ENCODE measurements at places on chromosomes 13 and 19.

GRCh38 chr19:30284885-30285284 lies 87.3 kb upstream of the ZNF536 start:
- DNase-seq, result no peak

DNA sequence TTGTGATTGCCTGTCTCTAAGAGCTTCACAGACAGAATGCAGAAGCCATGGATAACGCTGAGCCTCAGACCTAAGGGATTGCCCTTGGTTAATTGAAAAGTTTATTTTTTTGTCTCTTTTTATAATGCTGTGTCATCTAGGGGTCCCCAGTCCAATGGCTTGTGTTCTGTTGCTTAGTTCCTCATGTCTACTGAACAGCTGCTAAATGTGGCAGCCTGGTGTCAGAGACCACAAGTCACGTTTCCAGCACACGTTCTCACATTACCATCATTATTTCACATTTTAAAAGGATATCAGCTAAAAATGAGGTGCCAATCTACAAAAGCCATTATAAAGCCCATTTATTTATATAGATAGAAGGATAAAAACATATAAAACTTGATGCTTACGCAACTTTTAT lies 1362.0 kb downstream of the PCDH9 start:
- no peak for DNase-seq

GRCh38 chr19:41851456-41851855 lies 6.6 kb downstream of the DMRTC2 start:
- no peak for DNase-seq

DNA sequence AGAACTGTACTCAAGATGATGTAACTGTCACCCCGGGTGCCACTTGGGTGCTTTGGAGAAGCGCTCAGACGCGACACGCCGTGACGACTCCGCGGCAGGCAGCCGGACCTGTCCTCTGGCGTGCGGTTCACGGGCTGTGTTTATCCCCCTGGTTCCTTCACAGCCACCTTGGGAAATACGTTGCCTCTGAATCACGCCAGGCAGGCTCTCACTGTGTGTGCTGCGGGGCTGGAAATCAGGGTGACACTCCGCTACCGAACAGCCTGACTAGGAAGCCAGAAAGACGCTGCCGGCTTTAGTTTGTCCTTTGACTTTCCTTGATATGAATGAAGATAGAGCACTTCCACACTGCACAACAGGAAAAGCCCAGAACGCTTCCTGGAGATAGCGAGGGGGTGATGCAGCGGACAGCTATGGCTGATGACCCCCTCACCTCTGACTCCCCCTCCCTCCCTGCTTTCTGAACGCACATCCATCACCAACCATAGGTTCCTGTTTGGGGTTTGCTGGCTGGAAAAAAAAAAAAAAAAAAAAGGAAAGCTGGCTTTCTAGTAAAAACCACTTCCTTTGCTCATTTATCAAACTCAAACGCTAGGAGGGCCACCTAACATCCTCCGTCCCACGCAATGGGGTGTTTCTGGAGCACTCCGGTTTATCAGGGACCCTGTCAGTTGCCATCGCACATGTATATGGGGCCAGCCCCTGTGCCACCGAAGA lies 3.7 kb upstream of the GP6 start:
- no peak for DNase-seq

GRCh38 chr13:20370815-20371421 lies 138.8 kb upstream of the GJB6 start:
- DNase-seq, result peak; percentile 82

GRCh38 chr13:40639221-40639681 lies 27.2 kb downstream of the FOXO1 start:
- DNase-seq, result no peak

DNA sequence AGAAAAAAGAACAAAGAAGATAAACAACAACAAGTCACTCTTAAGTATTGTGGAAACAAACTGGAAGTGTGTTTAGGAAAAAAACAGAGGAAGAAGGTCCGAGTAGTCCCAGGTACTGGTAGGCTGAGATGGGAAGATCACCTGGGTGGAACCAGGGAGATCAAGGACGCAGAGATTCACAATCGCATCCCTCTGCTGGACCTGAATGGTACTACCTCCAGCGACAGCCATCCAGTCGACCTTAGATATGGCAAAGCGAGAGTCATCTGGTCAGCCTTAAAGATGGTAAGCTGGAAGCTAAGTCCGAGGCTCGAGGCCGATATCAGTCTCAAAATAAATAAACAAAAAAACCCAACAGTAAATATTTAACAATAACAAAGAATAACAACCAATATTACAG lies 44.9 kb upstream of the ZNF91 start:
- no peak for DNase-seq

GRCh38 chr13:102045731-102046130 lies 356.1 kb downstream of the FGF14 start:
- DNase-seq, result no peak

- DNase-seq, result no peak
Measured at GRCh38 chr13:90613076-90613795, 734.3 kb upstream of the MIR17HG start.

- DNase-seq, result no peak
Measured at GRCh38 chr13:25196971-25197370, 24.9 kb upstream of the AMER2 start.

DNA sequence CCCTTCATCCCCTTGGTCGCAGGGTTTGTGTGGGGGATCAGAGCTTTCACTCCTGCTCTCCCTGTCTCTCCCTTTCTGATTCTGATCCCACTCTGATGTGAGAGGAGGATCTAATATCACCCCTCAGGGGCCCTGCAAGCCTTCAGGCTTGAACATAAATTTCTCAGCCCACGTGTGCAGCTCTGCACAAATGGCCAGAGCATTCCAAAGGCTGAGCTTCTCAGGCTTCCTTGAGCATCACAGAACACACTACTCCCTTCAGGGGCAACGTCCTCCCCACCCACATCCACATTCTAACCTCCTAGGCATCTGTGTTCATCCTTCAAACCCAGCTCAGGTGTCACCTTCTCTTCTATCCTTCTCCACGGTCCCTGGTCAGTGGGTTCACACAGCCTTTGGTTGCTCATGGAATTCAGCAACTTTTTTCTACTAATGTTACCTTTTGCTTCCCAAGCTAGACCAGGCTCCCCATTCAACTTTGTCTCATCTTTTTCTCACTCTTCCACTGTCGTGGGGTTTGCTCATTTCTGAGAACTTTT lies 24.4 kb upstream of the DOCK9 start:
- no peak for DNase-seq

DNA sequence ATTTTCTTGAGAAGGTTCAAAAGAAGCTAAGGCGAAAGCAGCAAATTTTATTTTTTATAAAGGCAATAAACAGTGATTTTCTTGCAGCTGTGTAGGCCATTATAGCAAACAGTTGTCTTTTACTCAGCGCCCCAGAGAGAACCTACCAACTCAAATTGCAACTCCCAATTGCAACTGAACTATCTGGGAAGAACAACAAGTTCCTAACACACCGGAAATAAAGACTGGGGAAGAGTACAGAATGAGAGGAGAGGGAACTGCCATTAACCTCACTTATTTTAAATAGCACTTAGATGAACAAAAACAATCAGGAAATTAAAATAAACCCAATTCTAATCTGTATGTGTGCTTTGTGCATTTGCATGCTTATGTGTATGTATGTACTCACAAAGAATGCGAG lies 171.1 kb downstream of the KCTD12 start:
- no peak for DNase-seq

GRCh38 chr13:23510979-23511735 lies 59.1 kb upstream of the TNFRSF19 start:
- peak; percentile 52 for DNase-seq

GRCh38 chr13:113794764-113795173 lies 35.7 kb downstream of the TMEM255B start:
- no peak for DNase-seq

DNA sequence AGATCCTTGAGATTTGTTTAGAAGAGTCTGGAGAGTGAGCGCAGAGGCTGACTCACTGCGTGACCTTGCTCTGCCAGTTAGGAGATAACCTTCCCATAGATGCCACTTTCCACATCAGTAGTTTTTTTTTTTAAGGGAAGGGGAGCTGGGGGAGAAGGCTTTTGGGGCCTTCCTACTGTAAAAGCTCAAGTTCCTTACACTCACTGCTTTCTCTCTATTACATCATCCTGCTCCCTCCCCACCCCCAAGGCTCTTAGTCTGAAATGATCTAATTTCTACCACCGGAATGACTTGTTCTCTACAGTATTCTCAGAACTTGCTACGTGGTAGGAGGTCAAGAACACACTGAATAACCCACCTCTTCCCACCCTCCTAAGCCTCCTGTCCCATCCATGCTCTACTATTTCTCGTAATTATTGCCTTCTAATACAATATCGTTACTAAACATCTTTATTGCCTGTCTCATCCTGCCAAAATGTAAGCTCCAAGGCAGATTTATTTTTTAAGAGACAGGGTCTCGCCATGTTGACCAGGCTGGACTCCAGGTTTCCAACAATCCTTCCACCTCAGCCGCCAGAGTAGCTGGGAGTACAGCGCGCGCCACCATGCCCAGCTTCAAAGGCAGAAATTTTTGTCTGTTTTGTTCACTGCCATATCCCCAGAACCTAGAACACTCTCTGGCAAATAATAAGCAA lies 1.2 kb downstream of the LONP1 start:
- DNase-seq, result peak; percentile 78

DNA sequence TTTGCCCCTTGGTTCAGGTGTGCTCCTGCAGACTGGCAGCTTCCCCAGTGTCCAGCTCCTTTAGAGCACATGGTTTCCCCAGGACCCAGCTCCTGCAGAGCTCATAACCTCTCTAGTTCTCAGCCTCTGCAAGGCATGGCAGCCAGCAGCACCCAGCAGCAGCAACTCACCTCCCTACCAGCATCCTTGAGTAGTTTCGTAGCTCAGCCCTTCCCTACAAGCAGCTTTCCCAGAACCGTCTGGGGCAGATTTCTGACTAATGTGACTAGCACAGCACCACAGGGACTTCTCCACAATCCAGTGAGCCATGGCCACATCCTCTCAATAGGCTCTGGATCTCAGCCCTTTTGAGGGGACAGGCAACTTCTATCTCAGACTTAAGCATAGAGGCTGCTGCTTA lies 14.1 kb upstream of the METTL21C start:
- no peak for DNase-seq

GRCh38 chr13:42899266-42899665 lies 92.8 kb downstream of the EPSTI1 start:
- DNase-seq, result no peak

- no peak for DNase-seq
Measured at GRCh38 chr19:1938071-1938470, 2.9 kb upstream of the CSNK1G2 start.

- no peak for DNase-seq
Measured at GRCh38 chr19:5628461-5628860, 5.6 kb downstream of the SAFB start.

DNA sequence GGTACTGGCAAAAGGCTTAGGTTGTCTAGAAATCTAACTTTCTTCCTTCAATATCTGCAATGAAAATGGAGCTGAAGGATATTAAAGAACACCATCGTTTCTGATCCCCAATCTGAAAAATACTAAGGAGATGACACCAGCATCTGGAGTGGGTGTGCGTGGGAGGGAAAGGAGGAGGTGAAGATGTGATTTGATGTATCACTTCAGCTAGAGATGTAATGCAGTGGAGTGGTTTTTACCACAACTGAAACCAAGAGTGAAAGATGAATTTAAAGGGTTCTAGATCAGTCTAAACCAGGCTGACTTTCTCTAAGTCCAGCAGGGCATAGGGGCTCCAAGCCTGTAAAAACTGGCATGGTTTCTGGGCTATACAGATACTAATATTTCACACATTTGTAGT lies 148.4 kb downstream of the AKAP11 start:
- no peak for DNase-seq

GRCh38 chr19:47776568-47776967 lies 1.9 kb upstream of the SELENOW start:
- peak; percentile 100 for DNase-seq

DNA sequence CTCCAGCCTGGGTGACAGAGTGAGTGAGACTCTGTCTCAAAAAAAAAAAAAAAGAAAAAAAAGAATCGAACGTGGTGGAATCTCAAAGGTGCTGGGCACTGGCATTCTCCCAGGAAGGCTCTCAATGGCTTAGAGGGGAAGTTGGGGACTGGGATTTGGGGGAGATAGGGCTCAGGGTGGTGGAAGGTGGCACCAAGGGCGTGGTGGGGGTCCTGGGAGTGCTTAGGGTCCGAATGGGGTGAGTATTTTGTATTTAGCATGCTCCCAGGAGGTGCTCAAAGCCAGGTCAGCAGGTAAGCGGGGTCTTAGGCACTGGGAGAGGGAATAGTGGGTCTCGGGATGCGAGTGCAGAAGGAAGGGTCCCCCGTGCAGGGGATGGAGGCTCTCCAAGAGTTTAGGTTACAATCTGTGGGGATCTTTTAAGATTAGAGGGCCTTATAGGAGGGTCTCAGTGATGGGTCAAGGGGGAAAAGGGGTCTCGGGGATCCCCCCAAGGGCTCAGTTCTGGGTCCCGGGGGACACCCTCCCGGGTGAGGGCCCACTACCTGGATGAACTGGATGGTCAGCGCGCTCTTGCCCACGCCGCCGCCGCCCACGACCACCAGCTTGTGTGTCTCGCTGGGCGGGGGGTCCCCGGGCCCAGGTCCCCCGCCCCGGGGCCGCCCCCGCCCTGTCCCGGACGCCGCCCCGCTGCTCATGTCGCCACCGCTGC lies 386 bp downstream of the RRAS start:
- no peak for DNase-seq

DNA sequence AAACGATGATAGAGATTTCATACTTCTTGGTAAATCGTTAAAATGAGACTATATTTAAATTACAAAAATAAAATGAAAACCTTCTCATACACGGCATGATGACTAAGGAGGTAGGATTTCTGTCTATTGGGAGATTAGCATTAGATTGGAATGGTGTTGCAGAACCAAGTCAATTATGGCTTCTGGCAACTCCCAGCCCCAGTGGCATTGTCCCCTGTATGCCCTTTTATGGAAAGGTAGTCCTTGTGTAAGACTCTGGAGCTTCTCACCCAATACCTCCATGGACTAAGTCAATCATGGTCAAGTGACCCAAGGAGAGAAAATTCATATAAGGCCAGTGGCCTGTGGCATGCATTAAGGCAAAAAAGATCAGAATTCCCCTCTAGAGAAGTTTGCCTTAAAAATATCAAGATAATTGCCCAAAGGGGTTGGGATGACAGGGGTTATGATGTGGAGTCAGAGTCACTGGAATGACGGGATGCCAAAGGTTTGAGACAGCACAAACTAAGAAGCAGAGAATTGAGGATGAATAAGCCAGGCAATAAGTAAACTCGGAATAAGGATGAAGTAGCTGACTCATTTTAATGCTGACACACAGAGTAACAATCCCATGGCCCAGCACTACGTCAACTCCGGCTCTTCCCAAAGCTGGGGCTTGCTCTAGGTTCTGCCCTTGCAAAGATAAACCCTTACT lies 57.8 kb upstream of the POSTN start:
- DNase-seq, result peak; percentile 98

GRCh38 chr19:31408460-31409124 lies 59.4 kb upstream of the TSHZ3 start:
- peak; percentile 87 for DNase-seq

- peak; percentile 18 for DNase-seq
Measured at GRCh38 chr19:51593138-51593890, 22.2 kb downstream of the ZNF175 start.

DNA sequence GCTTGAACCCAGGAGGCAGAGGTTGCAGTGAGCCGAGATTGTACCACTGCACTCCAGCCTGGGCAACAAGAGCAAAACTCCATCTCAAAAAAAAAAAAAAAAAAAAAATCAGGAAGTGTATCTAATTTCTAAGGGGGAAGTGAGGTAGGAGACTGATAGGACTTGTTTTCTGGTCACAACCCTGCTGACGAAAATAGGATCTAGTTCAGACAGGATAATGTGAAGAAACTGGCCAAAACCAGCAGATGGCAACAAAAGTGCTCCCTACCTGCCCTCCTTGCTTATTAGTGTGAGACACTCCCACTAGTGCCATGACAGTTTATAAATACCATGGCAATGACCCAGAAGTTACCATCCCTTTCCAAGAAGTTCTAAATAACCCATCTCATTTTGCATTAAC lies 36.0 kb upstream of the KPNA3 start:
- DNase-seq, result peak; percentile 68
